Non-pigmented ciliary epithelial cell (primary cell): ENCODE measurements at places on chromosomes 11 and 22.

GRCh38 chr22:30309951-30310741 is 16.6 kb downstream of the TBC1D10A start:
- DNase-seq, result no peak

DNA sequence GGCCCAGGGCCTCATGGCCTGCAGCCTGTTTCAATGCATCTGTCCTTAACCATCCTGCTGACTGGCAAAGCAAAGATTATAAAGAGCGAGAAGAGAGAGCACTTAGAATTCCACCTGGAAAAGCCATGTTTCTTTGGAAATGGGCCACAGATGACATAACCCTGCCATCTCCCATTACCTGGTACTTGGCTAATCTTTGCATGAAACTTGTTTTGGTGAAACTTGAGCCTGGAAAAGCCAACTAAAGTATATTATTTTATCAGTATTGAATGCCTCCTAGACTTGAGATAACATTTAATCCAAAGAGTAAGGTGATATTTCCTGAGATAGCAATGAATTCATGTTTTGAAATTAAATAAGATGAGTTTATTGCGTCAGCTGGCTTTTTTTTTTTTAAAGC is 72.6 kb downstream of the NAV2 start:
- DNase-seq, result no peak

GRCh38 chr11:57341250-57341808 is 3.2 kb downstream of the P2RX3 start:
- DNase-seq, result no peak

GRCh38 chr11:36347384-36347906 is 51.4 kb downstream of the PRR5L start:
- no peak for DNase-seq

DNA sequence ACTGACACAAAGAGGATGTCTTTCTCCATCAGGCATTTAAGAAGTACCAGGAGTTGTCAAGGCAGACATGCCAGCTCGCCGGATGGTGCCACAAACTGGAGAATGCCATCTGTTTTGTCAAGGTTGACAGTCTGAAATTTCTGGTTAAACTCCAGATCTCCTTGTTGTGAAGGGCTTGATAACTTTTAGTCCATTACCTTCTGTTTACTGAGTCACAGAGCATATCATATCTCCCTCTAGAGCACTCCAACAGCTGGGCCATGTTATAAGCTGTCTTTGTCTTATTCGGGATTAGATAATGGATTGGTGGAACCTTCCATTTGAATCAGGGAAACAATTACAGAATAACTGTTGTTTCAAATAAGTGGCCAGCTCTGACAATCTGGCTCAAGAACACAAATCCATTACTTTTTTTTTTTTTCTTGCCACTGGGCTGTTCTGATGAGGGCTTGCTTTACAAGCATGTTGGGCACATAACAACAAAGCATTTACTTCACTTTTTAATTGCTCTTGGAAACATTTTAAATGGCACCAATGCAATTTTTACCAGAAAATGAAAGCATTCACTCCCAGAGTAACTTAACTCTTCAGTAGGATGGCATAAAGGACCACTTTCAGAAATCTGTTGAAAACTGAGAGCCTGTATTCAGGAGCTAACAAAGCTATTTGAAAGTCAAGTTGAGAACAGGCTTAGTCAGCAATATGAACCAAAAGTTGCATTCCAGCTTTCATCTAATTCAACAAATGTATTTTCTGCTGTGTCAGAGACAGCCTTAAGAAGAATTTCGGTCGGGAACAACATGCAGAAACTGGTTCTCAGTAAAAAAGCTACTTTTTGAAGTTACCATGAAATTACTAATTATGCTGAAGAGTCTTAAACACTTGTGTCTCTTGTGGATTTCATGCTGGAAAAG is 227.6 kb upstream of the PITPNB start:
- no peak for DNase-seq

GRCh38 chr11:116310226-116310625 is 462.6 kb downstream of the BUD13 start:
- DNase-seq, result no peak

DNA sequence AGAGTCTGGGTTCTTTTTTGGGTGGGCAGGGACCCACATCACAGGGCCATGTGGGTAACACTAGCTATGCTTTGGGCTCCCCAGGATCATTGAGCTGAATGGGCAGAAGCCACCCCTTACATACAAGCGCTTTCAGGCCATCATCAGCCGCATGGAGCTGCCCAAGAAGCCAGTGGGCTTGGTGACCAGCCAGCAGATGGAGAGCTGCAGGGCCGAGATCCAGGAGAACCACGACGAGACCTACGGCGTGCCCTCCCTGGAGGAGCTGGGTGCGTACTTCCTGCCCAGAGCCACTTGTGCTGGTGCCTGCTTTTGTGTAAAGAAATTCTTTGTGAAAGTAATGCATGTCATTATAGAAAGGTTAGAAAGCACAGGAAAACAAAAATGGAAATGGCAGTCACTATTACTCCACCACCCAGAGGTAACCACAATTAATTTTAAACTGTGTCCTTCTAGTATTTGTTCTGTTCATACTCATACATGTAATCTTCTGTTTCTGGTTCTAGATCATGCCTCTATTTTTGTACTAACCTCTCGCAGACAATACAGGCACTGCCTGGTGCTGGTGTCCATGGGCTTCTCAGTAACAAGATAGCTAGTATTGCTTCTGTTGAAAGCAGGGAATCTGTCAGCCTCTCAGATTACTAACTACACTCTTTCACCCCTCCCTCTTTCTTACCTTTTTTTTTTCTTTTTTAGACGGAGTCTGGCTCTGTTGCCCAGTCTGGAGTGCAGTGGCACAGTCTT is 13.7 kb downstream of the CRY2 start:
- DNase-seq, result no peak

DNA sequence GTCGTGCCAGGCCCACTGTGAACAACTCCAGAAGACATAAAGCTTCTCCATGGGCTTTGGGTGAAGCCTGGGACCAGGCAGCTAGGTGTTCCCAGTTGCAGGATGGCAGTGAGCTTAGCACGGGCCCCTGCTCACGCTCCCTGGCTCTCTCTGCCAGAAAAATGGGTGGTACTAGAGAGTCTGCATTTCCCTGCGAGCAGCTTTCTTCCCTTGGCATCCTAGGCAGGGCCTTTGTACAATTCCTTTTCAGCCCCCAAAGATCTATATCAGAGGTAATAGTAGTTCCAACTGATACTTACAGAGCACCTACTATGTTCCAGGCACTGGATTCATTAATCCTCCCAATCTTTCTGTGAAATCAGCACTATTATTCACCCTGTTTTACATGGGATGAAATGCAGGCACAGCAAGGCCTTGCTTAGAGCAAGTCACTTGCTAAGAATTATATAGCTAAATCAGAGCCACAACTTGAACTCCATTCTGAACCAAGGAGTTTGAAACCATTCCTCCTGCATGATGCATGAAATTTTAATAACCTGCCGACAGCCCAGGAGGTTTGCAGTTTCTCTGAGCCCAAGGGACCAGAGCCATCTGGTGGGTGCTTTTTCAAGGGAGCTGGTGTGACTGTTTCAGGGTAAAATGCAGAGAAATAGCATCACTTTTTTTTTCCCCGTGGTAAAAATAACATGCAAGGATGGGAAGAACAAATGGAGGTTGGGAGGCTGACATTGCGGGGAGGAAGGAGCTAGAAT is 22.7 kb downstream of the NAV2 start:
- no peak for DNase-seq

DNA sequence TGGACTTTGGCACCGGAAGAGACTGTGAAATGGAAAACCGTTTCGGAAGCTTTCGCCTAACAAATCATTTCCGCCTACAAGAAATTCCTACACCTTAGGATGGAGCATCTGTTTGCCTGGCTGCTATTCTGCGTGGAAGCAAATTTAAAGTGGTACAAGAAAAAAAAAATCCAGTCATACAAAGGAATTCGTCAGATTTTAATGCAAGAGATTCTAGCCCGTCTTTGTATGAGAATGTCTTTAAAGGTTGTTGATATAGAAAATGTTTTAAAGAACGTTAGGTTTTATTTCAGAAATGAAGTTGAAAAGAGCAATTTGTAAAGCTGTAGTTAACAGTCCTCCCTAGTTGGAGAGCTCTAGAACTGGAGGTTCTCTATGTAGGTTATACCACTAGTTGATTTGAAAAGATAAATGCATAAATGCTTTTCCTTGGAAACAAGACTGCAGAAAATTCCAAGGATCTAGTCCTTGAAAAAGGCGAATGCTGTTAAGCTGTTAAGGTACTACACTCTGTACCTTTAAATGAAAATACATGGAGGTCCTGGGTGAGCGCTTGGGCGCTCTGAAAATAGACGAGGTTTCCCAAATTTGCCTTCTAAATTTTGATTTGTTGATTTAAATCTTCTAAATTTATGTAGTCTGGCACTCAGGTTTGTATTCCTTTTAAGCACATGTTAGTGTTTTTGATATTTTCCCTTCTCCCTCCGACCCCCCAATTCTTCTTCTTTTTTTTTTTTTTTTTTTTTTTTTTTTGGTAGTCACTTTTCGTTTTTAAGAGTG is 2.4 kb downstream of the NCR3LG1 start:
- no peak for DNase-seq

DNA sequence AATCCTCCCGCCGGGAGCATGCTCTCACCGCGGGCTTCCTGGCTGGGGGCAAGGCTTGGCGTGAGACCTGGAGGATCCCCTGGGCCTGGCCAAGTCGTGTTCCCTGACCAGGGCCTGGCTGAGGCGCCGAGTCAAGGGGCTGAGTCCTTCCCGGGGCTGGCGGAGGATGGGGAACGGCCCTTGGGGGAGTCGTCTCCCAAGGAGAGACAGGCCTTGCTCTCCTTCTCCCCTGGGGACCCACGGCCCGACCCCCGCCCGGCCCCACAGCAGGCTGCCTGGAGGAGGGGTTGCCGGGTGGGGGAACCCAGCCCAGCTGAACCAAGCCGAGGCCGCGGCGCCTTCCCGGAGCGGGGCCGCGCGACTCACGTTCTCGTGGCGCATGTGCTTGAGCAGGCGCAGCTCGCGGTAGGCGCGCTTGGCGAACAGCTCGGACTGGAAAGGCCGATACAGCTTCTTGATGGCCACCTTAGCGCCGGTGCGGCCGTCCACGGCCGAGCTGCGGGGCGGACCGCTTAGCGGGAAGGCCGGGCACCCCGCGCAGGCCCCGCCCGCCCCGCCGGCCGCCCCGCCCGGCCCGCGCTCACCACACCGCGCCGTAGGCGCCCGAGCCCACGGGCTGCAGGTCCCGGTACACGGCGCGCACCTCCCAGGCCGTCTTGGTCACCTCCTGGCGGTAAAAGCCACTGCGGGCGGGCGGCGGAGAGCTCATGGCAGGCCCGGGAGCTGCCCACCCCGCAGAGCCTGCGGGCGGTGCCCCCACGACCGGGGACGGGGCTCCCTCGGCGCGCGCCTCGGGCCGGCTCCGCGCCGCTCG is 475 bp downstream of the MAPK12 start:
- DNase-seq, result no peak
